Uterine smooth muscle cell (primary cell): ENCODE measurements at places on chromosomes 7 and 10. TPM values are rescaled to one million over a fixed set of nuclear protein-coding genes. Genes with fewer than 3 reads are reported as not detected.

MRC1 gene
- total RNA-seq = under 0.01 and 0.12 TPM in 2 replicates

OPN4 gene
- not detected in 2 replicates for total RNA-seq

HOXA7 gene
- 0.77 and 1.9 TPM in 2 replicates for total RNA-seq

BET1 gene
- total RNA-seq = 44.7 and 66.6 TPM in 2 replicates

ABCA13 gene
- 0.62 and 1.1 TPM in 2 replicates for total RNA-seq

CYP2C8 gene
- not detected in 2 replicates for total RNA-seq

ZNF282 gene
- total RNA-seq = 18.5 and 20.1 TPM in 2 replicates

OR6B1 gene
- total RNA-seq = under 0.01 TPM in 1 of 2 replicates, not detected in the other

CALHM1 gene
- not detected in 2 replicates for total RNA-seq

AGR2 gene
- under 0.01 TPM in 1 of 2 replicates, not detected in the other for total RNA-seq

PIP gene
- not detected in 2 replicates for total RNA-seq

TMEM270 gene
- total RNA-seq = not detected in 2 replicates

GPER1 gene
- 3.0 and 4.5 TPM in 2 replicates for total RNA-seq

GBF1 gene
- total RNA-seq = 28.8 and 32.1 TPM in 2 replicates
